ENCODE measurements at places on chromosomes 1 and 21. TPM values are rescaled to one million over a fixed set of nuclear protein-coding genes. Genes with fewer than 3 reads are reported as not detected.
A peak's percentile ranks its signal among the peaks of the same experiment; 100 is the strongest.

DNA sequence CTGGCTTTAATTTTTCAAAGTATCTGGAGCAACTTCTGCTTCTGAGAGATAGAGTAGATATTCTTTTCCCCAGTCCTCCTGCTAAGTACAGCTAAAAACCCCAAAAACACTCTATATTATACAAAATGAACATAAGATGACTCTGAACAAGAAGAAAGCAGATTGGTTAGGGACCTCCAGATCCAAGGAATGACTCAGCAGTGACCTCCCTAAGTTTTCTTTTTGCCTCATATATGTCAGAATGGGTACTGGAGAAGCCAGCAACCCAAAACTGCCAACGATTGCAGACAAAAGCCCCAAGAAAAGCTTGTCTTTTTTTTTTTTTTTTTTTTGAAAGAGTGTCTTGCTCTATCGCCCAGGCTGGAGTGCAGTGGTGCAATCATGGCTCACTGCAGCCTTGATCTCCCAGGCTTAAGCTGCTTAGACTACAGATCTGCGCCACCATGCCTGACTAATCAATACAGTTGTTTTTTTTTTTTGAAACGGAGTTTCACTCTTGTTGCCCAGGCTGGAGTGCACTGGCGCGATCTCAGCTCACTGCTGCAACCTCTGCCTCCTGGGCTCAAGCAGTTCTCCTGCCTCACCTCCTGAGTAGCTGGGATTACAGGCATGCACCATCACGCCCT lies 22.7 kb downstream of the NDUFS5 start:
- no peak overlapping the region for H3K27ac ChIP-seq
- peaks cover 4% of the 10 kb centered on the region for H3K4me1 ChIP-seq
- H3K4me3 ChIP-seq: no peak overlapping the region
- no peak for DNase-seq

Gene CEP350
- total RNA-seq: 63.4 TPM

- peaks cover 4% of the 10 kb centered on the region for H3K36me3 ChIP-seq
- peaks cover 2% of the 10 kb centered on the region for H3K27me3 ChIP-seq
- no peak for DNase-seq
Observed at GRCh38 chr1:244339776-244340175, 111.9 kb downstream of the ADSS2 start.

DNA sequence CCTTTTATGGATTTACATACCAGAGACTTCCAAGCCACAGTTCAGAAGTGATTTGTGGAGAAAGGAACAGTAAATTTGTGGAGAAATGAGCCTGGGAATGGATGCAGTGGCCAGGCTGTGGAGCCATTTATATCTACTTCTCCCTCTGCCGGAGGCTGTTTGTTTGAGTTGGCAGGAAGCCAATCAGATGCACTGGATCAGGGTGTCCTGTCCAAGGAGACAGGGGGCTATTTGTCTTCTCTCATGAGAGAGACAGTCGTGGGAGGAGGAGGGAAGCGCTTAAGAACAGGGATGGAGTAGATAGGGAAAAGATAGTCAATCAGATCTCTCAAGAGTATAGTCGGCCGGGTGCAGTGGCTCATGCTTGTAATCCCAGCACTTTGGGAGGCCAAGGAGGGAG lies 2.8 kb upstream of the HAPLN2 start:
- H3K4me3 ChIP-seq: no peak overlapping the region
- H3K27ac ChIP-seq: no peak overlapping the region
- peaks cover 7% of the 10 kb centered on the region for H3K4me1 ChIP-seq
- no peak for DNase-seq
- H3K36me3 ChIP-seq: no peaks in the 10 kb centered on the region
- H3K27me3 ChIP-seq: peaks cover 77% of the 10 kb centered on the region

Gene KRTAP27-1
- not detected for total RNA-seq

Gene TTLL10
- total RNA-seq: not detected

DNA sequence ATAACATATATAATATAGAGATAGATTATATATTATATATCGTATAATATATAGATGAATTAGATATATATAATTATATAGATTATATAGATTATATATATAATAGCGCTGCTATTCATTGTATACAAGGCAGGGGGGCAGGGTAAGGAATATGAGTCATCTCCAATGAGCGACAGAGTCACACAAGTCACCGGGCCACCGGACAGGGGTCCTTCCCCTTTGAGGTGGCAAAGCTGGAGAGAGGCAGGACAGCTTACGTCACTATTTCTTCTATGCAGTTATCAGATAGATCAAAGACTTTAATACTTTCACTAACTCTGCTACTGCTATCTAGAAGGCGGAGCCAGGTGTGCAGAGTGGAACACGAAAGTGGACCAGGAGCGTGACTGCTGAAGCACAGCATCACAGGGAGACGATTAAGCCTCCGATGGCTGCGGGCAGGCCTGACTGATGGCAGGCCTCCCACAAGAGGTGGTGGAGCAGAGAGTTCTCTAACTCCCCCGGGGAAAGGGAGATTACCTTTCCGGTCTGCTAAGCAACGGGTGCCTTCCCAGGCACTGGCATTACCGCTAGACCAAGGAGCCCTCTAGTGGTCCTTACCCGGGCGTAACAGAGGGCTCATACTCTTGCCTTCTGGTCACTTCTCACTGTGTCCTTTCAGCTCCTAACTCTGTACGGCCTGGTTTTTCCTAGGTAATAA lies 2154.7 kb downstream of the MRPL39 start:
- no peaks in the 10 kb centered on the region for H3K4me1 ChIP-seq
- no peak for DNase-seq
- H3K27me3 ChIP-seq: no peaks in the 10 kb centered on the region
- peak overlapping the region; percentile 39 for H3K4me3 ChIP-seq
- no peaks in the 10 kb centered on the region for H3K36me3 ChIP-seq

DNA sequence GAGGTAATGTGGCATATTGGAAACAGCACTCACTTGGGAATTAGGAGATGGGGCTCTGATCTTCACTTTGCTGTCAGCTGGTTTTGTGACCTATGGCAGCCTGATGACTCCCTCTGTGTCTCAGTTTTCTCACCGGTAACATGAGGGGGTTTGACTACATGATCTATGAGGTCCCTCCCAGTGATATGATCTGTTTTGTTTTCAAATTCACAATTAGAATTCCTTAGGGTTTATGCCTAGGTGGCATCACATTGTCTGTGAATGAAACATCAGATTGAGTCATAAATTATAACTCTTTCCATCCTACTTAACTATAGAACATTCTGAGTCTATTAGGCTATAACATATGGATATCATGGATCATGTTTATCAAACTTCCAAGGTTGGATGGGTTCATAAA lies 386.6 kb downstream of the PTBP2 start:
- H3K27ac ChIP-seq: no peak overlapping the region
- no peak for DNase-seq
- H3K4me3 ChIP-seq: no peak overlapping the region
- no peaks in the 10 kb centered on the region for H3K27me3 ChIP-seq
- H3K36me3 ChIP-seq: peaks cover 2% of the 10 kb centered on the region

- H3K27ac ChIP-seq: no peak overlapping the region
- H3K4me1 ChIP-seq: no peaks in the 10 kb centered on the region
- no peak for DNase-seq
- no peaks in the 10 kb centered on the region for H3K27me3 ChIP-seq
- H3K4me3 ChIP-seq: no peak overlapping the region
Observed at GRCh38 chr21:40324389-40324788, 457.2 kb downstream of the PCP4 start.

Gene EVA1C
- total RNA-seq: 9.3 TPM

Gene S100A7A
- total RNA-seq: not detected

GRCh38 chr1:26832249-26832960 lies 5.9 kb downstream of the ZDHHC18 start:
- H3K27me3 ChIP-seq: no peaks in the 10 kb centered on the region
- no peak for DNase-seq
- peak overlapping the region; percentile 98 for H3K27ac ChIP-seq
- H3K4me3 ChIP-seq: no peak overlapping the region

GRCh38 chr1:40648928-40649591 lies 16.4 kb downstream of the RIMS3 start:
- no peak for DNase-seq
- H3K27me3 ChIP-seq: peaks cover 14% of the 10 kb centered on the region
- H3K4me1 ChIP-seq: peaks cover 3% of the 10 kb centered on the region
- no peak overlapping the region for H3K27ac ChIP-seq
- no peak overlapping the region for H3K4me3 ChIP-seq

Gene CCDC30
- total RNA-seq: 3.1 TPM

All from activated naive CD8-positive, alpha-beta T cell treated with anti-CD3 and anti-CD28 coated beads, Interleukin-2, amount 10 ng/mL, durations not matched to agents 7 days and 5 days (primary cell).